ENCODE measurements at places on chromosomes 6 and 20.

GRCh38 chr6:143356101-143356880 lies 94.2 kb downstream of the ADAT2 start:
- no peak for DNase-seq

- no peak for DNase-seq
Measured at GRCh38 chr6:140653972-140654371, 1279.5 kb upstream of the CITED2 start.

DNA sequence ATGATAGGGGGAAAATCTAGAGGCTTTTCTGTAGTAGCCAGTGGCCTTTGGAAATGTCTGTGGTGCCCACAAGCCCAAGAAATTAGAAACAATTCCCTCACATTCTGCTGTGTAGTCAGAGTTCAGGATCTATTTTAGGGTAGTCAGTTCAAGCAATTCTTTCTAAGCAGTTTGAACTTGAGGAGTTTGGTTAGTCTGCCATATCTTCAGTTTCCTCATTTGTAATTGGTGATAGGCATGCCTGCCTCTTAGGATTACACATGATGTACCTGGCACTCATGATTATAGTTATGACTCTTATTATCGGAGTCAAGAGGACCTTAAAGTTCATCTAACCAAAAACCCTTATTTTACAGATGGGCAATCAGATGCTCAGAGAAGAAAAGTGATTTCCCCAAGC lies 21.2 kb upstream of the MEP1A start:
- no peak for DNase-seq

- DNase-seq: no peak
Measured at GRCh38 chr6:93972791-93973190, 553.4 kb upstream of the EPHA7 start.

DNA sequence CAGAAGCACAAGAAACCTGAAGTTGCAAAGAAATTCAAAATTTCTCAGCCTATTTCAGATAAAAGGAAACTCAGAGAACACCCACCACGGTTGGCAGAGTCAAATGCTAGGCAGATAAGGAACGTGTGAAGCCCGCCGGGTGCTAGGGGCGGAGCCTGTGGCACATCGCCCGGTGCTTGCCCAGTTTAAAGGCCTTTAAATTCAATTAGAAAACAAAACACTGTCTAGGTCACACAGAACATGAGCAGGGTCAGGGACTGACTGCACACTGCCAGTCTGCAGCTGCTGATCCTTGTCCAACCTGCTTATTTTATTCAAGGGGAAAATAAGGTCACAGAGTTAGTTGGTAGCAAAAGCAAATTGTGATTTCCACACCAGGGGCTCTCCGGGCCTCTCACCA lies 75.8 kb downstream of the PSMG4 start:
- no peak for DNase-seq

- DNase-seq: no peak
Measured at GRCh38 chr20:14758356-14758755, 420.9 kb upstream of the FLRT3 start.

DNA sequence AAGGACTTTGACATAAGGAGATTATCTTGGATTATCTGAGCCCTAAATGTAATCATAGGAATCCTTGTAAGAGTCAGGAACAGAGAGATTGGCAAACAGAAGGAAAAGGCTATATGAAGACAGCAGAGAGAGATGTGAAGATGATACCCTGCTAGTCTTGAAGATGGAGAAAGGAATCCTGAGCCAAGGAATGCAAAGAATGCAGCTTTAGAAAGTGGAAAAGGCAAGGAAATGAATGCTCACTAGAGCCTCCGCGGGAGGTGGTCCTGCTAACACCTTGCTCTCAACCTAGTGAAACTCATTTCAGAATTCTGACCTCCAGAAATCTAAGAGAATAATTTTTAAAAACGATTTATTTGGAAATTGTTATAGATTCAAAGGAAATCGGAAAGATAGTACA lies 117.1 kb downstream of the TBXT start:
- no peak for DNase-seq
